ENCODE measurements at places on chromosomes 13 and 19.

DNA sequence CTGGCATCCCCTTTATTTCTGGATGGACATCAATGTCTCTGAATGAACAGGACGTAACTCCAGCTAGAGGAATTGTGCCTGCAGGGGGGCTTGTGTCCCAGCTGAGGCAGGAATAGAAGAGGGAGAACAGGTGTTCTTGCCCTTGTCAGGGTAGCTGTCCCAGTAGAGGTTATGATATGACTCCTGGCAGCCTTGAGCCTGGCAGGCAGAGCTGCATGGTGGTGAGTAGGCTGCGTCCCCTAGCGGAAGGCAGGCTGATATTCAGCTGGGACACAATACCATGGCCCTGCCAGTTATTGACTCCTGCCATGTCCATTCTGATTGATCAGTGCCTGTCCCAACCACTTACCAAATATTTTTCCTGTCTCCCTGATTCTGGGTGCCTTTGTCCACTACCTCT, 197.2 kb downstream of the RAP2A start:
- DNase-seq: no peak

- DNase-seq: no peak
Observed at GRCh38 chr13:51532736-51533197, 51.5 kb upstream of the WDFY2 start.

DNA sequence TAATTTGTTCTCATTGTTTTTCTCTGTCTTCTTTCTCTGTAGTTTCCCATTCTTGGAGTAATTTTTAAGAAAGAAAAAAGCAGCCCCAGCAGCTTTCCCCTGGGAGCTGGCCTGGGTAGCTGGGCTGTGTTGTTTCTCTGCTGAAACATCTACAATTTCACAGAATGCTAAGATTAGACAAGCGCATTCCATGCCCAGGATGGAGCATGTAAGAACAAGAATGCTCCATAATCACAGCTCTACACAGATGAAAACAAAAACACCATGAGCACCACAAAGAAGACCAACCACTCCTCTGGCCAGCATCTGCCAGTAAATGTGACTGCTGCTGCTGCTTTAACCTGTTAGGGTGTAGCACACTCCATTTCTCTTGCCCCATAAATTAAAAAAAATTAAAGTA, 239.2 kb upstream of the SLITRK1 start:
- DNase-seq: peak; percentile 44

DNA sequence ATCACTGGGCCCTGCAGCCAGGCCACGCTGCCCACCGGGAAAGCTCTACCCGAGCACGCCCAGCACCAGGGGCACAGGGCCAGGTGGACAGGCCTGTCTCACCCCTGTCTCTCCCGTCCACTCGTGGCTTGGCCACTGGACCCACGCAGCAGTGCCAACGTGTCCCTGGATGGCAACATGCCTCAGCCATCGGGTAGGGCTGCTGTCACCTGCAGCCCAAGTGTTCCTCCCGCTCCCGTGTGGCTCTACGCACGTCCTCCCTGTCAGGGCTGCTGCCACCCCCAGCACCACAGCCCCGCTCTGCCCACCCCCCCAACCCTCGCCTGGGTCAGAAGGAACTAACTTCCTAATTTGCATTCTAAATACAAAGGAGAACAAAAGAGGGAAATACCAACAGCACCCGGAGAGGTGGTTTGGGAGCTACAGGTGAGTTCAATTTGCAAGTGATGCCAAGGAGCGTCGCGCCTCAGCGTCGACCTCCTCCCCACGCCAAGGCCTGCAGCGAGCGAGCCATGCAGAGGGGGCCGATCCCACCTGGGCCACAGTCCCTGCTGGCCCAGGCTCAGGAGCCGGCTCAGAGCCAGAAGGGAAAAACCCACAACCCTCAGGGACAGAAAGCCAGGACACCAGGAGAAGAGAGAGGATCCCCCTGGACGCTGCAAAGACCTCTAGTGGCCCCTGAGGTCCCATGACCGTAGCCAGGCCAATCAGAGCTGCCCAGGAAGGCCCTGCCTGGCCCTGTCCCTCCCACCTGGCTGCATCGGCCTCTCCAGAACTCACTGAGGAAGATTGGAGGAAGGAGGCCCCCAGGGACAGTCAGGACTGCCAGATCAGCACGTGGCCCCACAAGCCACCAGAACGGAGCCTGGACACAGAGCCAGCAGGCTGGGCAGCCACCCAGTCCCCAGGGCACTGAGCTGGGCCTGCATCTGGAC, 128.4 kb upstream of the SPACA7 start:
- DNase-seq: no peak

DNA sequence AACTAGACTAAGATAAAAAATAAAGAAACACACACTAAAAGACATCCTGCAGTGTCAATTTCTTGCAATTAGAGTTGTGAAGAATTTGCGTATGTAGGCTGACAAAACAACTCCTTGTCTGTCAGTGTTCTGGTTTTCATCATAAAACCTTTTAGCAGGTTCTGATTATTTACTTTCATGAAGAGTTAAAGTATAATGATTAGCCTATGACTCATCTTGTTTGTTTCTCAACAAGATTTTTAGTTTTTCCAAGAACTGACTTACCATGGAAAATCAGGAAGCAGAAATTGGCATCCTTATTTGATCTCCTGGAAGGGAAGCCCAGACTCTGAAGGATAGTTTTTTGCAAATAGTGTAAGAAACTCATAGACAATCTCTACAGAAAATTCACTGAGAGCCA, 848.7 kb upstream of the PCDH9 start:
- peak; percentile 3 for DNase-seq

- peak; percentile 93 for DNase-seq
Observed at GRCh38 chr19:45376045-45376724, 5.8 kb upstream of the ERCC2 start.

DNA sequence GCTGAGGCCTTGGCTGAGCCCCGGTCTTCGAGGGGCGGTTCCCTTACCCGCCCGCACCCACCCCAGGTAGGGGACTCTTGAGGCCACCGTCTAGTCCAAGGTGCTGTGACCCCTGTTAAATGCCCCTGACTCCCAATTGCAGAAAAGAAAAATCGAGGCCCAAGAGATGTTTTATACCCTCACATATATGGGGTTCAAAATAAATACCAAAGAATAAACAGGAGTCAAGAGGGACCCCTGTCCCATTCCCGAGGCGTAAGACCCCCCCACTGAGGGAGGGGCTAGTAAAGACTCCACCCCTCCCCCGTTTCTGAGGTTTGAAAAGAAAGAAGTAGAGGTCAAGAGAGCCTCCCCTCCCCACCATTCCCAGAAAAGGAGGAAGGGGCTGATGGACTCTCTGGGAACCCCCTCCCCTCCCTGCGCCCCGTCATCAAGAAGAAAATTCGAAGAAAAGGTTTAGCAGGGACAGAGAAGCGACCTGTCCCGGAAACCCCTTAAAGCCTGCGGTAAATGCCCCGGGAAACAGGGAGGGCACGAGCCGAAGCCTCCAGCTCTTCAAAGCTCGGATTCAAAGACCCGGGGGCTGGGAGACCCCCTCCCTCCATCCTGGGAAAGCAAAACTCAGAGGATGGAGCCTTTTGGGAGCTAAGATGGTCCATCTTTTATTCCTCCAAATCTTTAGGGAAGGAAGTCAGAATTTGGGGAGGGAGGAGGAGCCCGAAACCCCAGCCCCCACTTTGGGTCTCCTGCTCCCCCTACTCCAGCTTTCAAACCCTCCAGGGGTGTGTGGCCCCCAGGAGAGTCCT, 755 bp upstream of the RAB3A start:
- no peak for DNase-seq

DNA sequence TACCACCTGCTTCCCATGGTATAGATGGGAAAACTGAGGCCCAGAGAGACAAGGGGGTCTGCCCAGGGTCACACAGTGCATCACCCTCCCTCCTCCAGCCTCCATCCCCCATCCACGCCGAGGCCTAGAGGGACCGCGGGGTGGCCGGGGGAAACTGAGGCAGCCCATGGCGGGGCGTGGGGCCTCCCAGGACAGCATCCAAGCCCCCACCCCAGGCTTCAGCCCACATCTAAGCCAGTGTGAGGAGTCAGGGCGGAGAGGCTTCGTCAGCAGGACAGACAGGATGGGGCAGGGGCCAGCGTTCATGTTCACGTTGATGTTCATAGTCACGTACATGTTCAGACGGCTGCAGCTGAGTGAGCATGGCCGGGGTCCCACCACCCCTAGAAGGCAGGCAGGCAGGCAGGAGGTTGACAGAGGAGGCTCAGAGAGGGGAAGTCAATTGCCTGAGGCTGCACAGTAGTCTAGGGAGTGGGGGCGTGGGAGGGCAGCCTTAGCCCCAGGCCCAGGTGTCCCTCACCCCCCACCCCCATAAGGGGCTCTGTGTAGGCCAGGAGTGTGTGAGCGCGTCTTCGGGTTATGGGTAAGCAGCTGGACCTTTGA, 23.3 kb downstream of the SMIM24 start:
- no peak for DNase-seq

DNA sequence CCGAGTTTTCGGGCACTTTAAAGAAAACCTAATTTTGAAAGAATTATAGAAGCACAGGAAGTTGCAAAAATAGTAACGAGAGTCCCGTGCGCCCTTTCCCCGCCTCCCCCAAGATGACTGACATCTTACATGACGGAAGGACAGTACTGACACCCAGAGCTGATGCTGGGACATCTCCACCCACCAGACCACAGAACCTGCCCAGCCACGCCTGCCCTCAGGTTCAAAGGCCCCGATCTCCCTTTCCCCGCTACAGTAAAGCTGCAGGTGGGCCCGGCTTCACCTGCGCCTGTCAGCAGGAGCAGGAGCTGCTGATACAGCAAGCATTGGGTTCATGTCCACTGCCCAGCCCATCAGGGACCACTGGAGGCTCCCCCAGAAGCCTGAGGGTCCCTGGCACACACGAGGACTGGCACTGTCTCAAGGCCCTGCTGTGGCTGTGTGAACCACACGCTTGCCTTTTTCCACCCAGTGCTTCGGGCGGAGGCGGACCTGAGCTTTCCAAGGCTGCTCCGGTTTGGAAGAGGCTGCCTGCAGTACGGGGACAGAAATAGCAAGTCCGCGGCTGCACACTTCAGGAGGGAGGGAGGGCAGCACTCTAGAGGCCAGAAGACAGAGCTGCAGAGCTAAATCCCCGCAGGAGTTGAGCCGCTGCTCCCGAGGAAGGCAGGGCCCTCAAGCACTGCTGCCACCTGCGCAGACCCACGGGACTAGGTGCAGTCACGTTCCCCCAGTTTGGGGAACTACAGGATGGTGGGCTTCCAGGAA, 8.7 kb downstream of the MAP2K2 start:
- DNase-seq: no peak
